T-helper 9 cell (primary cell): ENCODE measurements at places on chromosomes 7 and 10.

DNA sequence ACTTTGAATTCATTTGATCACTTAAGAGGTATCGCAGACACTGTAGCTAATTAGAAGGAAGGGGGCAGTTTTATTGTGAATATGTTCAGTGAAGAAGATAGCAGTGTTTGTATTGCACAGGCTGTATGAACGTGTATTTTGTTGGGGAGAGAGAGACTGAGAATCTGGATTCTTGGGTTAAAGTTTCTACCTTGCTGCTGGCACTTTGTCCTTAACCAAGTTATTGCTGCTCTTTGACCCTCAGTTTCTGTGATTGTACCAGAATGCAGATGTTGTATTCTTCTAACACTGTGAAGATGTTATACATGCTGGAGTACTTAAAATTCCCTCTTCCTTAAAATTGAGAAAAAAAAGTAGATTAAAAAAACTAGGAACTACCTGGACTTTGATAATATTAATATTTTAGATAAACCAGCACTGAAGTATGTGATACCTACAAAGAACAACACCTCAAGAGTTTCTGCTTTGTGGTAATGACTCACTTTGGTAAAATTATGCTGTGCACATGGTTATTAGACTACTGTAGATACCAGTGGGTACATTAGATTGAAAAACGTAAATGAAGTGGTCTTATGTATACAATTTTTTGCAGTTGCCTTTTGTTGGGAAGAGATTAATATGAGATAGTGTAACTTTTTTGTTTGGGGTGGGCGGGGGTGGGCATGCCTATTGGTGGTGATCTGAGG, 321.3 kb downstream of the AUTS2 start:
- DNase-seq: no peak

DNA sequence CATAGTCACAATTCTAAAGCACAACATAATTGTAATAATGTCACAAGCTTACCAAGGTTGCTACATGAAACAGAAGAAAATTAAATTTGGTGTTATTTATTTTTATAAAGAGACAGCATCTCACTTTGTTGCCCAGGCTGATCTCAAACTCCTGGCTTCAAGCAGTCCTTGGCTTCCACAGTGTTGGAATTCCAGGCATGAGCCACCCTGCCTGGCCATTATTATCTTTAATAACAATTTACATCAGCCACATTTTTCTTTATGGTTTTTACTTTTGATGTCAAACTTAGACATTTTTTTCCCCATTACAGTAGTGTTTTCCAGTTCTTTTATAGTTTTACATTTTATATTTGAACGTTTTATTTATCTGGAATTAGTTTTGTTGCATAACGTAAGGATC, 46.7 kb downstream of the BMPR1A start:
- DNase-seq: no peak

GRCh38 chr7:106064316-106064715, 47.8 kb downstream of the SYPL1 start:
- no peak for DNase-seq

- no peak for DNase-seq
Observed at GRCh38 chr10:102802920-102803534, 34.2 kb downstream of the CYP17A1 start.

DNA sequence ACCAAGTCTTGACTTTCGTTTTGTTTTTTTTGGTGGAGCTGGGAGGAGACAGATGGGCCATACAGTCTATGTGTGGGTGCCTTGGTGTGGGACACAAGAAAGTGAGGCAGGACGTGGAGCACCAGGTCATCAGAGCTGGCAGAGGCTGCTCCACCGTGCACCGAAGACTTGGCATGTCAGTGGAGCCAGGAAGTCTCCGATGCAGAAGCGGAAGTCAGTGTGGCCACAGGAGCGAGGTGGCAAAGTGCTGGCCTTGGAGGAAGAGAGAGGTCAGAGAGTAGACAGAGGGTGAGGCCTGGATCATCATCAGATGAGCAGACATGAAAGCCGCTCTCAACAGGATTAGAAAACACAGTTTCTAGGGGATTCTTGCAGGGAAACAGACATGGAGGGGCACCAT, 116.8 kb downstream of the MGMT start:
- no peak for DNase-seq

DNA sequence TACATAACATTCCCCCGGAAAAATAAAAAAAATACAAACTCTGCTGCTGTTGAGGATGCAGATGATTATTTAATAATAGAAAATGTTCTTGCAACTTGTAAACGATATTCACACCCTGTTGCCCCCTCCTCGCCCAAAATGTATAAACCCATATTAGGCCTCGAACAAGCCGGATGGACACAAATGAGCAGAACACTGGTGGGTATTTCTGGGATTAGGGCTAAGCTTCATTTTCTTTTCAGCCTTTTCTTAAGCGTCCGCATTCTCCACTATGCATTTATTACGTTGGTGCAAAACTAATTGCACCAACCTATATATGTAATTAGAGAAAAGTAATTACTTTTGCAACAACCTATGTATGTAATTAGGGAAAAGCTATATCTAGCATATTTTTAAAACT, 349 bp upstream of the GNG11 start:
- no peak for DNase-seq

- no peak for DNase-seq
Observed at GRCh38 chr10:72525277-72525676, 100.6 kb downstream of the MICU1 start.

DNA sequence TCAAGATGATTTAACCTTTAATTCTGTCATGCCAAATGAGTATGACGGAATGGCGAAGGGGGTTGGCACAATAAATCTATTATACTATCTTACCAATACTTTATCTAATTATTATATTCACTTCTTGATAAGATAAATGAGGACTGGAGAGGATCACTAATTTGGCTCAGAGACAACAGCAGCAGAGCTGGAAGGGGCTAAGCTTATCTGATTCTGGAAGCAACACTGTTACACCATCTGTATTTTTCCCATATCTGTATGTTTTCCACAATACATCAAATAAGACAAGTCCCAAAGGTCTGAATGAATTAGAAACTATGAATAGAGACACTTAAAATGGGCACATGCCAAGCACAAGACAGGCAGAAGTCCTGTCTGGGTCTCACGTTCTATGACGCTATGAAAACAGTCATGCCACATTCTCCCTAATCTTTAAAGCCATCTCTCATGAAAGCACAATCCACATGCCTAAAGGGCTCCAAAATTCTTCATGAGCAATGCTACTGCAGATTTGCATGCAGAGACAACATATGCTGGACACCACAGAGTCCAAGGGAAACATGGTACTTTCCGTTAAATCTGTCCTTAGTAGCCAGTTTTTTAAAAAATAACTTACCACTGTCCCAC, 88.3 kb downstream of the SLC25A13 start:
- DNase-seq: no peak

- DNase-seq: no peak
Observed at GRCh38 chr10:123673198-123673597, 7.0 kb downstream of the GPR26 start.

DNA sequence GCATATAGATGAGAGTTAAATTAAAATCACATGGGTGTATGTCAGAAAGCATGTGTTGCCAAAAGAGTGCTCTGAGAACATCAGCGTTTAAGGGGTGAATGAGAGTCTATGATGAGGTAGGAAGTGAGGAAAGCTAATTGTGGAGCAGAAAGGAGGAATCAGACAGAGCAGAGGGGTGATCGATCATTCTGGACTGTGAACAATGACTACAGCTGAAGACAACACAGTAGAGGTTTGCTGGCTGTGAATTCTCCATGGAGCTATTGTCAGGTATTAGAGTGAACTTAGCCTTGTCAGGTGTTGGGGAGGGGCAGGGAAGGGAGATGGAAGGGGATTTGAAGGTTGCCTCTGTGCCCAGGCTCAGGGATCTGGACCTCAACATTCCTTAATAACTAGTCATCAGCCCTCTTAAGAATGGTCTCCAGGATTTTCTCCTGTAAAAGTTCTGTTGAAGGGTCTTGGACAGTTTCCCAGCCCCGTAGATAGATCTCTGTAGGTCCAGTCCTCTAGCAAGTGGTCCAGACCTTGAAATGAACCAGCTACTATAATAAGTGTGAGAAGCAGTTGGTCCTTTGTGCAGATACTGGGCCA, 57.1 kb downstream of the KIF5B start:
- no peak for DNase-seq

DNA sequence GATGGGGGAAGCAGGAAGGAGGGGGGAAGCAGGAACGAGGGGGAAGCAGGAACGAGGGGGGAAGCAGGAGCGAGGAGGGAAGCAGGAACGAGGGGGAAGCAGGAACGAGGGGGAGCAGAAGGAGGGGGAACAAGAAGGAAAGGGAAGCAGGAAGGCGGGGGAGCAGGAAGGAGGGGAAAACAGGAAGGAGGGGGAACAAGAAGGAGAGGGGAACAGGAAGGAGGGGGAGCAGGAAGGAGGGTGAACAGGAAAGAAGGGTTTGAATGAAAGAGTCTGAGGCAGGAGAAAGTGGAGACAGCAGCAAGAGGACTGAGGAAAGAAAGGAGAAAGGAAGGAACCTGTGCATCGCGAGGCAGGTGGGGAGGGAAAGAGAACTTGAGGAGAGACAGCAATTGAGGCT, 256.6 kb downstream of the PTEN start:
- DNase-seq: no peak

- DNase-seq: no peak
Observed at GRCh38 chr7:148783801-148784527, 85.3 kb downstream of the CUL1 start.

DNA sequence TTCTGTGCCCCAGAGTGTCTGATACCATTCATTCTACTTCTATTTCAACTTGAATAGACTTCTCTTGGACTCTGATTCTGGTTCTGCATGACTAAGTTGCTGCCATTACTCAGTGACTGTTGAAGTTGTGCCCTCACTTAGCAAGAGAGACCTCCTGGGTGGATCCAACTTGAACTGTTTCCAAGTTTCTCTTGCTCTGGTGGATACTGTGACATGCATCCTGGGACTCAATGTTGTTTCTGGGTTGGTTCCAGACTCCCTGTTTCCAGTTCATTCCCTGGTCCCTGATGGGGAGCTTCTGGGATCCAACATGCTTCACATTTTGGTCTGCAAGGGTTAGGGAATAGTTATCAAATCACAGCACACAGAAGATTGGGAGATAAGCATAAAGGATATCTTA, 26.2 kb upstream of the PRPF18 start:
- DNase-seq: no peak

GRCh38 chr10:27564398-27564797, 60.3 kb downstream of the RAB18 start:
- no peak for DNase-seq

DNA sequence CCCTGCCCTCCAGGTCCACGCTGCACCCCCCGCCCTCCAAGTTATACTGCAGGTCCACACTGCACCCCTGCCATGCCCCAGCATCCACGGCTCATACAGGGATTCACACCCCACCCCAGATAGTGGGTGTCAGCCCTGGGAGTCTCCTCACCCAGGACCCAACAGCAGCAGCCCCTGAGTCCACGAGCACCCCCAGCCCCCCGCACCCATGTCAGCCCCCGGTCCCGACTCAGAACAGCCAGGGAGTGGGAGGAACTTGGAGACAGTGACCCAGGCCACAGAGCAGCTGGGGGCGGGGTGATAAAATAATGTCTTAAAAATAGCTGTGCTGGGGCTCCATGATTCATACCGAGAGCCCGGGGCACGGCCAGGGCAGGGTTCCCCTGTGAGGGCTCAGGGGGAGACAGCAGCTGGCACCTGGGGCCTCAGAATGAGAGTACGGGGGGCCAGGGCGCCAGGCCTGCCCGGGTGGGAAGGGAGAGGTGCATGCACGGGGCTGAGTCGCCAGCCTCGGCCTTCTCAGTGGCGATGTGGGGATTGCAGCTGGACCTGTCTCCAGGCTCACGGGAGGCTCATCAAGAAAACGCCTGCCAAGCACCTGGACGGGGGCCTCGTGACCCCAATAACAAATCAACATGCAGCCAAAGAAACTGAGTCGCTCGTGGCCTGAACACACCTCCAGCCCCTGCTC, 29.8 kb downstream of the ADAP1 start:
- no peak for DNase-seq

GRCh38 chr7:96277921-96278320, 44.0 kb downstream of the SLC25A13 start:
- no peak for DNase-seq

DNA sequence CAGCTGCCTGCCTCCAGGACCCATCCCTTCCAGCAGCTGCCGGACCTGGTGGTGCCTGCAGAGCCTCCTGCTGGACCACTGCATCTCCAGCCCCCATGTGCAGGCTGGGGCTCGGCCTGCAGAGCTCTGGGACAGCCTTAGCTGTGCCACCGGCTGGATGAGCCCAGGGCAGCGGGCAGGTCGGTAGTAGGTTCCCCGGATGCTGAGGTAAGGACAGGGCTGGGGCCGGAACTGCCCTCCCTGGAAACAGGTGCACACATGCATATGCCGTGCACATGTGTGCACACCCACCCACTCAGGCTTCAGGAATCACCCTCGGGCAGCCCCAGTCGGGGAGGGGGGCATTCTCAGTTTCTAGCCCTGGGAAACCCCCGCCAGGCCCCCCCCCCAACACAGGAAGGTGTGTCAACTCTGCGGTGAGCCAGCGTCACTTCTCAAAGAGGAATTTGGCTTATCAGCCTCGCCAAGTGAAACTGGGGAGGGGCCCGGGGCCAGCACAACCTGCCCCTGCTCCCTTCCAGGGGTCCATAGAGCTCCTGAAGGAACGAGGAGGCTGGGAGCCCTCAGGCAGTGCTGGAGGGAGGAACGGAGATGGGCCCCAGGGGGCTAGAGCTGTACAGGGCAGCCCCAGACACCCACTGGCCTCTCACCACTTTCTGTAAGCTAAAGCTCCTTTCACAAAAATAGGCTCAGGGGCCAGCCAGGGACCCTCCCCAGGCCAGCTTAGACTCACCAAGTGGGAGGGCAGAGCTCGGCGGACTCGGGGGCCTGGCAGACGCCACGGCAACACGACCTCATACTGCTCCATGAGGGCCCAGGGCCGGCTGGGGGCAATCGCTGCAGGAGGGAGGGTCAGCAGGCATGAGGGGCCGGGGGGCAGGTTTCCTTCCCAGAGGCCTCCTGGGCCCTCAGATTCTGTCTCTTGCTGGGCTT, 1.7 kb downstream of the ADAM8 start:
- DNase-seq: peak; percentile 85

DNA sequence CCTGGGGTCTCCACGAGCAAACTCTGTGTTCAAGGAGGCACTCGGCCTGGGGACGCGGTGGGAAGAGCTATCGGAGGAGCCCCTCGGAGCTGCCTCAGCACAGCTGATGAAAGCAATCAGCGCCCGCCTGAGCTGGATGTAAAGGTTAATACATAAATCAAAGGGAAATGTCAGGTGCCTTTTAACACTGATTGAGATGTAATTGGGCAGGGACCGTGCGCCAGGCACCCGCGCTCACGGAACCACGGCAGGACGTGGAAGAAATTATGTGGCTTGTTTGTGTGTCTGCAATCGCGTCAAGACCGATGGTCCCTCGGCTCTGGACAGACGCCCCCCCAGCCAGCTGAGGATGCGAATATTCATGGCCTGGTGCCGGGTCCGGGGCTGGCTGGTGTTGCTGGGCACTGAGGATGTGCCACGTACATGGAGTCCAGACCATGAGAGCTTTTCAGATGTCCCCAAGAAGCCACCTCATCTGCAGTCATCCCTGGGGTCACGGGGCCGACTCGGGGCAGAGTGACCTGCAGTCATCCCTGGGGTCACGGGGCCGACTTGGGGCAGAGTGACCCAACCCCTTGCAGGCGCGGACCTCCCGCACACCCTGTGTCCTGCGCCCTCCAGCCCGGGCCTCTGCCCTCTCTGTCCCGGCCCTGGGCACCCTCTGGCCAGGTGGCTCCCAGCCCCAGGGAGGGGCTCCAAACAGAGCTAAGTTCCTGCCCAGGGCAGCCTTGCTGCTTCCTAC, 15.6 kb downstream of the FOXL3 start:
- no peak for DNase-seq
